ENCODE measurements at places on chromosomes 12 and 14.

GRCh38 chr12:68139941-68140340, 19.6 kb downstream of the IFNG start:
- DNase-seq, result peak; percentile 18

GRCh38 chr12:1920971-1921370, 2.5 kb upstream of the CACNA2D4 start:
- no peak for DNase-seq

DNA sequence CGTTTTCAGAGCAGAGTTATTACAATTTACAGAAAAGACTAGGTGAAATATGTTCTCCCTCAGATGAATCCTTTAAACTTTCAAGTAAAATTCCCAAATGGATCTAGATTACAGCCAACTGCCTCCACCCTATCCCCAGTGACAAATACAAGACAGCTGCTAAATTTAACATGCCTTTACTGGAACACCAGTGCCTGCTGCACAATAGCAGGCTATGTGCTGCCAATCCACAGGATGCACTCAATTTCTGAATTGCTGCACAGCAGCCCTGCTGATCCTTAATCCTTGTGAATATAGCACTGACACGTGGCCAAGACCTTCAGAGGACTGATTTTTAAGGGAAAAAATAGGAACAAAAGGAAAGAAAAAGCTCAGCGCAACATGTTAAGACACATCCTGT, 128.9 kb downstream of the CCER1 start:
- no peak for DNase-seq

DNA sequence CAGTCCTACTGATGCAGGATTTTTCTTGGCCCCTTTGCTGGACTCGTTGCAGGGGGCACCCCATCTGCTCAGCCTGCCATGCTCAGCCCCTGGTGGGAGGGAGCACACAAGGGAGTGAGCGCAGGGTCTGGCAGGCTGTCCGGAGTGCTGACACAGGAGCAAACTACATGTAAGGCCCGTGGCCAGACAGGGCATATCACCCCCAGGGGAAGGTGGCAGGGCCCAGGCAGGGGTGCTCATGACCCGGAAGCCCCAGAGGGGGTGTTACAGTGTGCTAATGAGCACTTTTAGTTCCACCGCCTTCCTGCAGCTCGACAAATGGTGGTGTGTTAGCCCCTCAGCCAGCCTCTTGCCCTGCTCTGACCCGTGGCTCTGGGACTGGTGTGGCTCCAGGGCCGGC, 645.6 kb upstream of the TMEM132C start:
- peak; percentile 37 for DNase-seq

DNA sequence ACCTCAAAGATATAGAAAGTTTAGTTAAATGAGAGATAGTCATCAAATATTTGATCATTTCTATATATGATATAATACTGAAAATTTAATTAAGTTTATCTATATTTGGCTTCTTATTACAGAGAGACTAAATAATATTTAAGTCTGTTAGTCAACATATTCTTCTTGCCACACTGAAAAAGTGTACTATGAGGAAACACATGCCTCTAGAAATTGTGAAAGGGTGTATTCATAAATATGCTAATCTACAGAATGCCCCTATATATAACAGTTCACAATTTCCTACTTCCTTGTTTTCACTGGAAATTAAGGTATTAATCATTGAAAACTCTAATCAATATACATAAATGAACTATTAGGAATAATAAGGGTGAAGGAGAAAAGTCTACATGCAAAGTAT, 31.4 kb upstream of the ETV6 start:
- no peak for DNase-seq

GRCh38 chr14:26528415-26529182, 69.2 kb downstream of the NOVA1 start:
- DNase-seq, result no peak

- DNase-seq, result no peak
These were observed 14.4 kb upstream of the SPSB2 start for GRCh38 chr12:6887460-6887859.

DNA sequence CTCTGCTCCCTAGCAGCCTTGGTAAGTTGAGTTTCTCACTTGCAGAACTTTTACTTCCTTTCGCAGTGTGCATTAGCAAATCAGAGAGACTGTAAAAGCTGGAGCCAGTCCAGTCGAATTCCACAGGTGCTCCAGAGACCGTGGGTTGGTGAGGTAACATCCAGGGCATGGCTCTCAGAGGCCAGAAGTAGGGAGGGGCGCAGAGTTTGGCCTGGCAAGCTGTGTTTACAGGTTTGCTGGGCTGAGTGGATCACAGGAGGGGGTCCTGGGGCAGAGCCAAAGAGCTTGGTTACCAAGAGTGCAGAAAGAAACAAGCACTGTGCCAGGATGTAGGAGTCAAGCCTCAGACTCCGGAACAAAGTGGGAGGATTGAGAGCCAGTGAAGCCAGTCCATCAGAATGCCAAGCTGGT, 10.2 kb upstream of the BHLHE41 start:
- peak; percentile 11 for DNase-seq

DNA sequence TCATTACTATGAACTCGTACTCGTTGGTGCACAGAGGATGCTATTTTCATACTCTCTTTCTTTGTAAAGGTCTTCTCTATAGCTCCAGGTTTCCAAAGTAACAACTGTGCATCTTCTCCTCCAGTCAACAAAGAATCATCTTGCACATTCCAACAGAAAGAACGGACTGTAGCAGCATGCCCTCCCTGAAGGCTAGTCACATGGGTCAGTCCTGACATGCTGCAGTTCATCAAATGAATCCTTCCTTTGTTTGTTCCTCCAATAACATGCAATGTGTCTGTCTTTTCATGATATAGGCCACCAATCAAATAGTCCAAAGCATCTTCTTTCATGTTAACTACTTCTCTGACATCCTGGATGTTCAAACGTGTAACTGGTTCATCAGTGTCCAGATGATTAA, 42.9 kb downstream of the WDR89 start:
- no peak for DNase-seq

DNA sequence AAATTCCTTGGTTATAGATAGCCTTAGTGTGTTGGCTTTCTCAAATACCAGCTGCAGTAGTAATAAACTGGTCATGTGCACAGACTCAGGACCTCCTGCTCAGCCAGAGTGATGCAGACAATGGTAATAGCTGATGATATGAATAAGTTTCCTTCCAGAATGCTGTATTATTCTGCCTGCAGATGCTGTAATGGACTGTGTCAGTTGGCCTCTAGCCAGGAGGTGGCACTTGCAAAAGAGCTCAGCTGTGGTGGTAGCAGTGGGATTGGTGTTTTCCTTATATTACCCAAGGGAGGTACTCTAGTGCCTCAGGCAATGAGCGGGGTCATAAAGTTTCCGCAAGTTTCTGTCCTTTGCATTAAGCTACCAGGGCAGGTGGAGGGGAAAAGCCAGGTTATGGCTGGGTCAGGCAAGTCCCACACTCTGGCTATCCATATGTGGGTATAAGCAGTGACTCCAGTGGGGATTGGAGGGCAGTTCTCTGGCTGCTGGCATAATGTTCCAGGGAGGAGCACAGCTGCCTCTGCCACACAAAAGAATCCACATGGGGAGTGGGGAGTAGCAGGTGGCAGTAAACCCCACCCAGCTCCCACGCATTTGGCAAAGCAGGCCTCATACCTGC, 14.0 kb upstream of the MUCL1 start:
- DNase-seq, result peak; percentile 80

- DNase-seq, result peak; percentile 100
These were observed 90.7 kb downstream of the SINHCAF start for GRCh38 chr12:31234955-31235867.

DNA sequence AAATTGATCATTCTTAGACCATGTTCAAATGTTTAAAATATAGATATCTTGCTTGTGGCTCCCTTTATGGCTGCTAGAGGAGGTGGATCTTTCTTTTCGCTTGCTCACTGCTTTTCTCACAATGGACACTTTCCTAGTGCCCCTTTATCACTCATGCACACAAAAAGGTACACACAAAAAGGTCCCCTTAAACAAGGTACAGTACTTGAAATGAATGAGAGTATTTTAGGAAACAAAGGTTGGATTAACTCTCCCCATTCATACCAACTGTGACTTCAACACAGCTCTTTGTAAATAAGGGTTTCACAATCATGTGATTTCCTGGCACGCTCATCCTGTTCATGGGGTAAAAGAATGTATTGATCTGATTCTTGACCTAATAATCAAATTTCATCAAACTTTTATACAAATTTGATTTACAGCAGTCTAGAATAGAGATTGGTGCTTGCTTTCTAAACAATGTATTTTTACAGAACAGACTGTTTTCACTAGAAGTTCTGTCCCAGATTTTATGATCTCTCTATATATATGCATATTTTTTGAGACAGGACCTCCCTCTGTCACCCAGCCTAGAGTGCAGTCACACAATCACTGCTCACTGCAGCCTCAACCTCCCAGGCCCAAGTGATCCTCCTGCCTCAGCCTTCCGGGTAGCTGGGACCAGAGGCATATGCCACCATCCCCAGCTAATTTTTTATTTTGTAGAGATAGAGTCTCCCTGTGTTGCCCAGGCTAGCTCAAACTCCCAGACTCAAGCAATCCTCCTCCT, 34.4 kb upstream of the EPS8 start:
- DNase-seq, result no peak

- peak; percentile 54 for DNase-seq
These were observed 4.5 kb downstream of the NOP2 start for GRCh38 chr12:6563448-6564050.

- peak; percentile 62 for DNase-seq
These were observed at the start of gene CIDEB for GRCh38 chr14:24307575-24308341. Gene CIDEB, minus strand, starts transcription at chr14:24307977. Its CDS starts 119 bp downstream, at chr14:24307858.

GRCh38 chr12:94614288-94614721, 36.1 kb downstream of the TMCC3 start:
- no peak for DNase-seq

GRCh38 chr14:99872786-99873440, 79.7 kb downstream of the EML1 start:
- peak; percentile 97 for DNase-seq

DNA sequence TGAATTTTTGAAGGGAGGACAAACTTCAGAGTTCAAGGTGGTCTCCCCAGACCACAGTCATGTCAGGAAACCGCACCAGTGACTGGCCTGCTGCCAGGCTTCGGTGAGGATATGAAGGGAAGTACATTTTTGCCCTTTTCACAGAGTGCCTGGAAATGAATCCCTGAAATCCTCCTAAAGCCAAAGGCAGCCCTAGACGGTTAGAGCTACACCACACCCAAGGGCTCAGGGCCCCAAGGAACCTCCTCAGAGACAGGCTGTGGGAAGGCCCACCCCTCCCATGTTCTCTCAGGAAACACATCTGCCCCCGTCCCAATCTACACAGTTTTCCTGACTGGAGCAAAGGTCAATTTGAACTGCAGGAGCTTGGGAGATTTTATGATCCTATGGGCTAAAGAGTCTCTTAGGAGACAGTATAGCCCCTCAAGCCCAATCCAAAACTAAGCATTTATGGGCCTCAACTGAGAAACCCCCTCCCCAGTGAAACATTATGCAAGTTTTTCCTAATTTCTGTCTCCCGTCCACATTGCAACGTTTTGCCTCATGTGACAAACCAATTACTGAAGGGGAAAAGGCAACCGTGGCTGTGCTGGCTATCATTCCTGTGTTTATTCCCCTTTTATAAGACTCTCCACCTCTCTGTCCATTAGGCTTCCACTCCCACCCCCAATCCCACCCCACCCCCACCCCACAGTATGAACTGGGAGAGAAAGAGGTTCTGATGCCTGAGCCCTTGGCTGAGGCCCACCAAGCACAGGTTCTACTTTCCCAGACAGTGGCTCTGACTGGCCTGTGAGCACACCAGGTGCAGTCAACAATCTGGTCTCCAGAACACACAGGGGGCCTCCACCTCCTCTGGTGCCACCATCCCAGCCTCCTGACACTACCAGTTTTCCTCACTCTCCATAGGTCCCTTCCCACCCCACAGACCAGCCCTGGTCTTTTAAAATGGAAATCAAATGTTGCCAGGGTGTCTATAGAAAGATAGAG, 9.6 kb upstream of the RNASE1 start:
- DNase-seq, result no peak

DNA sequence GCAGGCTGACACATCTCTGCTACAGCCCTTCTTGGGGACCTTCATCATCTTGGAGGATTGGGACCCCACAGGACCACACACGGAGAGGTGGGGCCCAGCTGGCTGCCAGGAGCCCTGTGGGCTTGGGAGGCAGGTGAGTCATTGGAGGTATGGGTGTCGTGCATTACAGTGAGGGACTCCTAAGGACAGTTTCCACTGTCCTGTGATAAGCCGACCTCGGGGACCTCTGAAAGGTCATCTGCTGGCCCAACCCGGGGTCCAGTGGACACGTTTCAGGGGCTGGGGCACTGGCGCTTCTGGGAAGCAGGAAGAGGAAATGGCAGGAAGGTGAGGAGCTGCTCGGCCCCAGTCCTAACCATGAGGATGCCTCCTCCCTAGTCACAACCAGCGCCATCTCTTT, 238.0 kb downstream of the BCL11B start:
- no peak for DNase-seq

GRCh38 chr14:45112896-45113781, 21.1 kb downstream of the FKBP3 start:
- peak; percentile 75 for DNase-seq

DNA sequence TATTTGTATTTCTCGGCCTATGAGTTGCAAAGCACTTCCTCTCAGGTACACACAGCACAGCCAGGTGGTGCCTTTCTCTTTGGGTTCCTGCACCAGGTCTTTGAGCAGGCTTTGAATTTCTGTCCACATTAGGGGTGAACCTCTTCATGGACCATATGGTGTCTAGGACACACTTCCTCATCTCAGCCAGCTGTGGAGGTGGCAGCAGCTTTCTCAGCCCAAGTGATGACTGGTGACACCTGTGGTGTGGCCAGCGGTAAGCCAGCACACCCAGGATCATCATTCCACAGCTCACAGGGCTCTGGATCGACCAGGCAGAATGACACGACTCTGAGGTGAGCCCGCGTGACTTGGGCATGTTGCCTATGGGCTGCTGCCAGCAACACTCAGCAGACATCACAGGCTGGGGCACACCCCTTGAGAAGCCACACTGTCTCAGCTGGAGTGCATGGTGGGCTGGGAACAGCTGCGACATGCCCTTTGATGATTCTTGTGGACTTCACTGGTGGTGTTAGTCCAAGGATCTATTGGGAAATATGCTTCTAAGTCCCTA, 36.8 kb downstream of the SLC5A8 start:
- no peak for DNase-seq

GRCh38 chr12:123767613-123768012, 5.5 kb downstream of the DNAH10 start:
- no peak for DNase-seq

- DNase-seq, result peak; percentile 82
These were observed 8.7 kb upstream of the SPATS2 start for GRCh38 chr12:49358483-49359141.

GRCh38 chr12:45260854-45261253, 45.0 kb downstream of the ANO6 start:
- DNase-seq, result no peak

- no peak for DNase-seq
These were observed 123.4 kb downstream of the FSCB start for GRCh38 chr14:44383636-44384035.

DNA sequence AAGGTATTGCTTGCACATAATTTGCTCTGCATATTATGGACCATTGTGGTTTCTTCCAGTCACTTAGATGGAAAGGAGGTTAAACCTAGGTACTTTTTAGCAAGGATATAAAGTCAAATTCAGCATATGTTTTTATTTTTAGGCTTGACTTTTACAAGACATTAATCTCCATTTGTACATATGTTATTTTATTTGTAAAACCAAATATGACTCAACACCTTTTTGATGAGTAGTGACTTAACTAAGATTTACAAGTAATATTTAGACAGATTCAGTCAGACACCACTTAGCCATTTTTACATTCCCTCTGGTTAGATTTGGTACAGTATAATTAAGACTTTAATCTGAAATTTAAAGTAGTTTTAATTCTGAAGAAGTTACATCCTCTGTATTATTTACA, 55.0 kb downstream of the BHLHE41 start:
- DNase-seq, result no peak

- DNase-seq, result no peak
These were observed 39.0 kb downstream of the CHST11 start for GRCh38 chr12:104495786-104496185.
